ENCODE measurements at places on chromosomes 16 and 17.
A peak's percentile ranks its signal among the peaks of the same experiment; 100 is the strongest.

- no peak for DNase-seq
These were observed 15.3 kb downstream of the FOXN1 start for GRCh38 chr17:28521311-28522085.

DNA sequence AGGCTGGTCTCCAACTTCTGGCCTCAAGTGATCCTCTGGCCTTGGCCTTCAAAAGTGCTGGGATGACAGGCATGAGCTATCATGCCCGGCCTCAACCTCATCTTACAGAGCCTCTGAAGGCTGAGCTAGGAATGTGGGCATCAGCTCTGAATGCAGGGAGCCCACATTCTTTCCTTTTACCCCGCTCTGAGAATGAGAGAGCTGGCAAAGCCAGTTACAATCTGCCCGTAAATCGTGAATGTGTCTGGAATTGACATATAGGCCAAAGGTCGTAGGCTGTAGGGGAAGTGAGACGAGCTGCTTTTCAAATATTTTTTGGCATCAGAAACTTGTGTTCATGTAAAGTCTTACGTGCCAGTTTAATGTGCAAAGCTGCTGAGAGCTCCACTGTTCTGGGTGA lies 4.5 kb downstream of the TMEM238L start:
- DNase-seq, result no peak

DNA sequence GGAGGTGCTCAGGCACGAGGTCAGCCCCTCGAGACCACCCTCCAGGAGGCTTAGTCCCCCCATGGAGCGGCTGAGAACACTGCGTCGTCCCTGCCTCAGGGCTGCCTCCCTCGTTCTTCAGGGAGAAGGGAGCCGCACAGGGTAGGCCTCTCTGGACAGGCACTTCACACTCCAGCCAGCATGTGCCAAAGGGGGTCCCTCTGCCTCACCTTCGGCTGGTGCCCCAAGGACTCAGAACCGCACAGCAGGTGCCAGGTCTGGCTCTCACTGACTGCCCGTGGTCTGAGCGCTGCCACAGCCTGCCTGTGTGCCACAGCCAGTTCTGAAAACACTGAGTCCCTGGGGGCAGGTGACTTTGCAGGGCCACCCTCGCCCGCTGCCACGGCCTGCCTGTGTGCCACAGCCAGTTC lies 7.1 kb downstream of the P2RX5 start:
- DNase-seq, result no peak

DNA sequence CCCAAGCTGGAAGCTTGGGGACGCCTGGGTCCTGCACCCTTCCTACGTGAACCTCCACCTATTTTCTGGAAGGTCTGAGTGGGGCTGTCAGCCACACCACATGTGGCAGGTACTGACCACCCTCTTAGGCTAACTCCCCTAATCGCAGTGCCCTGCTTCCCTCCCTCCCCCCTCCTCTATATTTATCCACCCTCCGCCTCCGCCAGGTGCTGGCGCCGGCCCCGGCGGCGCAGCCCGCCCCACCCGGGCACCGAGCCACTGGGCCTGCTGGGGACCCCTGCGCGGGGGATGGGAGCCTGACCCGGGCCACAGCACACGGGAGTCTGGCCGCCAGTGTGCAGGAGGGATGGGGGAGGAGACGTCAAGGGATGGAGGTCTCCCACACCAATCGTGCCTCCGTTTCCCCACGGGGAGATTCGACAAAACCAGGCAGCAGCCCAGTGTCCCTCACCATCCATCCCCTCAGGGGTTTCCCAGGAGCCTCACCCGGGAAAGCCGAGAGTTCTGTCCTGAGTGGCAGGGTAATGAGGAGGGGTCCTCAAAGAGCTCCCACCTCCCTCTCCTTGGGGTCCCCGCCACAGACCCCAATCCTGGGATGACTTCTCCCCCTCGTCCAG lies 1.3 kb downstream of the PLEKHH3 start:
- DNase-seq, result no peak

GRCh38 chr17:73066148-73066884 lies 26.2 kb downstream of the SLC39A11 start:
- DNase-seq, result no peak

DNA sequence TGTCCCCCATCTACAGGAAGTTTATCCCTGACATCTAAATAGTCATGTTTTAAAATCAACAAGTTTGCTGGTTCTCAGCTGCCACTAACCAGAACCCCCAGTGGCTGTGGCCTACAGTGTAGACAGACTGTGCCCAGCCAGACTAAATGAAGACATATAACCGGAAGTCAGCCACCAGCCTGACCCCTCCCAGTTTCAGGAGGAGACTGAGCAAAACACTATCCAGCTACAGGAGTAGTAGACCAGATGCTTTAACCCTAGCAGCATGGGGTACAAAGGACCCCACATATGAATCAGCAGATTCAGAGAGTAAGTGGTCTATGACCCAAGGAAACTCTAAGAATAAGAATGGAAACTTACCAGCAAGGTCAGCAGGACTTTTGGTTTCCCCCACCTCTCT lies 83.4 kb downstream of the HIC1 start:
- DNase-seq, result no peak

GRCh38 chr17:72358465-72358864 lies 237.6 kb downstream of the SOX9 start:
- peak; percentile 86 for DNase-seq

- no peak for DNase-seq
These were observed 976 bp downstream of the CCL3L1 start for GRCh38 chr17:36195434-36196130.

DNA sequence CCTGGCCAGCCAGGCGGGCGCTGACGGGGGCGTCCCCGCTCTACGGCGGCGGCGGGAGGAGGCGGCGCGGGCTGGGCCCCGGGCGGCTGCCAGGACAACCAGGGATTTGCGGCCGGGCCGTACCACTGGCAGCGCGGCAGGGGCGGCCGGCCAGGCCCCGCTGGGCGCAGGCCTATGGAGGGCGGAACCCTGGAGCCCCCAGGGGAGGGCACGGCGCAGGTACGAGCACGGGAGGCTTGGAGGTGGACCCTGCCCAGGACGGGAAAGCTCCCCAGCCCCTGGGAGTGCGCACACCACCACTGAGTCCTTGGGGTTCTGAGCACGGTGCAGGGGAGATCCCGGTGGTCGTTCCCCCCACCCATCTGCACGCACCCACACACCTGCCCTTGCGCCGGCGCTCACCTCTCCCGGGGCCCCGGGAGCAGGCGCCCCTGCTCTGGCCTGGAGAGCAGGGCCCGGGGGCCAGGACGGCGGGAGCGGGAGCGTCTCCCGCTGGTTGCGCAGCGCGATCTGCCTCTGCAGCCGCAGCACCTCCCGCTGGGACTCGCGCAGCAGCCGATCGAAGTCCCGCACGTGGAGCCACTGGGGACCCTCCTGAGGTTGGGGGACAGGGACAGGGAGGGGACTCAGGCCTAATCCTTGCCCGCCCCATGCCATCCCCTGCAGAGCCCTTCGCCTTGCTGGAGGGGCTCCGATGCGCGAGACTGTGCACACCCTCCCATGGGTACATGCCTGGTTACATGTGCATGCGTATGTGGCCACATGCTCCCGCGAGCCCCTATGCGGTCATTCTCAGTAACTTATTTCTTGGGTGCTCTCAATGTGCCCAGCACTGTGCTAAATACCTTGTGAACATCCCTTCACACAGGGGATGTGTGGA lies 3.9 kb downstream of the TSPOAP1 start:
- no peak for DNase-seq
